ENCODE measurements at places on chromosomes 2 and 18.

DNA sequence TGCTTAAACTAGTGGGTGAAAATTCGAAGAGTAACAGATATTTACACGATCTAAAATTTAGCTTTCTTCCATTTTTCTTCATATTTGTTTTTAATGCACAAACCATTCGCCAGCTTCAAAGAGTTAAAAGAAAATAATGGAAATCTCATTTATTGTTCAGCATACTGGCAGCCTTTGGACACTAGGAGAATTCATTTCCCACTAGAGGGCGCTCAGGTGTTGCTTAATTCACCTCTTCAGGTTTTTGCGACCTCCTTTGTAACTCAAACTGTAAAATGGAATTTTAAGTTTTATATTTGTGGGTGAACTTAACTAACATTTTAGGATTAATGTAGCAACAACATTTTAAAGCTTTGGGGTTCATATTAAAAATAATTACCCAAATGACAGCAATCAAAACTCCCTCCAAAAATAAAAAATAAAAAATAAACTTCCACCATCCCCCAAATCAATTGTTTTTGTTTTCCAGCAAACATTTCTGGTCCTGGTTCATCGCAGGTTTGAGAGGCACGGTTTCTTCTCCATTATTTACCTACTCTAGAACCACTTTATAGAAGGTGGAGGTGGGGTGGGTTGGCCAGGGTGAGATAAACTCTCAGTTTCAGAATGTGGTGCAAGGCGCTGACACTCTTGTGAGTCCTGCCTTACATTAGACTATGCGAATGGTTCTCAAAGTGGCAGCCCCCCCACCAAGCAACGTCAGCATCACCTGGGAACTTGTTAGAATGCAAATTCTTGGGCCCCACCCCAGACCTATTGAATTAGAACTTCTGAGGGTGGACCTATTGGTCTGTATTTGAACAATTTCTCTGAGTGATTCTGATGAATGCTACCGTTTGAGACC, 24.7 kb upstream of the PNPT1 start:
- peak; percentile 85 for DNase-seq

- DNase-seq = no peak
These were observed 131.9 kb upstream of the ID2 start for GRCh38 chr2:8549942-8550341.

DNA sequence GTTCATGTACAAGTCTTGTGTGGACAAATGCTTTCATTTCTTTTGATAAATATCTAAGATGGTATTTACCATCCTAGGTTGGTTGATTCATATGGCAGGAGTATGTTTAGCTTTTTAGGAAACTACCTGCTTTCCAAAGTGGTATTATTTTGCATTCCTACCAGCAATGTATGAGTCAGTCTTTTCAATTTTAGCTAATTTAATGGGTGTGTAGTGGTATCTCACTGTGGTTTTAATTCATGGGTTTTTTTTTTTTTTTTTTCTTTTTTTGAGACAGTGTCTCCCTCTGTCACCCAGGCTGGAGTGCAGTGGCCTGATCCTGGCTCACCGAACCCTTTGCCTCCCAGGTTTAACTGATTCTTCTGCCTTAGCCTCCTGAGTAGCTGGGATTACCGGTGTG, 4.2 kb downstream of the ZNF512 start:
- DNase-seq = no peak

GRCh38 chr2:223076573-223076972, 24.6 kb downstream of the KCNE4 start:
- peak; percentile 52 for DNase-seq

DNA sequence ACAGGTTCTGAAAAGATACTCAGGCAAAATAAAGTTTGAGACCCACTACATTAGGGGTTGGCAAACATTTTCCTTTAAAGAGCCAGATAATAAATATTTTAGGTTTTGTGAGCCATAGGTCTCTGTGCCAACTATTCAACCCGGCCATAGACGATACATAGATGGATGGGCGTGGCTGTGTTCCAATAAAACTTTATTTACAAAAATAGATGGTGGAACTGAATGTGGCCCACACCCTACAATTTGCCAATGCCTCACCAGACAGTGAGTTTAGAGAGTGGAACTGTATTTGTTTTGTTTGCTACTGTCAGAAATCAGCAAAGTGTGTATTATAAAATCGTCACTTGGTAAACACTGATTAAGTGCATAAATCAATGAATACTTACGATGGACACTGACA, 78.0 kb downstream of the ACKR3 start:
- DNase-seq = no peak

GRCh38 chr2:206378835-206379234, 64.5 kb upstream of the ADAM23 start:
- no peak for DNase-seq

DNA sequence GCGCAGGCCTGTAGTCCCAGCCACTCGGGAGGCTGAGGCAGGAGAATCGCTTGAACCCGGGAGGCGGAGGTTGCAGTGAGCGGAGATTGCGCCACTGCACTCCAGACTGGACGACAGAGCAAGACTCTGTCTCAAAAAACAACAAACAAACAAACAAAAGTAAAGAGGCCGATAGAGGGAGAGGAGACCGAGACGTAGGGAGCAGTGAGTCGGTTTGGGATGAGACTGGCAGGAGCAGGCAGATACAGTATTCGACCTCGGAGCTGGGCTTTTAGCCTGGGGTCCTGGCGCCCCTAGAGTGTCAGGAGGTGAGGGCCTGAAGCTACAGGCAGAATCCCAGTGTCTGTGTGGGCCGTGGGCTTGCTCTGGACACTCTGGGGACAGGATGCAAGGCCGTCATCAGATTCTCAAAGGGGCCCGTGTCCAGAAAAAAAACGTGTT, 51.2 kb downstream of the SLC4A1AP start:
- DNase-seq = no peak

GRCh38 chr2:53442783-53443182, 324.8 kb upstream of the CHAC2 start:
- DNase-seq = no peak

DNA sequence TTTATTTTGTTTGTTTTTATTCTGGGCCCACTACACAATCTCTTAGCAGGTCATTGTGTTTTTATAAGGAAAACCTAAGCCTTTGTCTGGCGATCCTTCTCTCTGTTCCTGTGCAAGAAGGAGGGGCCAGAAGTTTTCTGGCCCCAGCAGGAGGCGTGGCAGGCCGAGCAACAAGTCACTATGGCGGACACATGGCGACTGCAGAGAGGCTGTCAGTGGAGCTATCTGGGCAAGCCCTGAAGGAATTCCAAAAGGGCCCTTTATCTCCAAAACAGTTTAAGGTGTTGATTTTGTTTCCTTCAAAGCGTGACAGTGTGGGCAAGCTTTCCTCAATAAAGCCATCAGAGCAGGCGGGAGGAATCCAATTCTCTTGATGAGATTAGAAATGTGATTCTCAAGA, 118.8 kb upstream of the CTAGE1 start:
- DNase-seq = no peak

DNA sequence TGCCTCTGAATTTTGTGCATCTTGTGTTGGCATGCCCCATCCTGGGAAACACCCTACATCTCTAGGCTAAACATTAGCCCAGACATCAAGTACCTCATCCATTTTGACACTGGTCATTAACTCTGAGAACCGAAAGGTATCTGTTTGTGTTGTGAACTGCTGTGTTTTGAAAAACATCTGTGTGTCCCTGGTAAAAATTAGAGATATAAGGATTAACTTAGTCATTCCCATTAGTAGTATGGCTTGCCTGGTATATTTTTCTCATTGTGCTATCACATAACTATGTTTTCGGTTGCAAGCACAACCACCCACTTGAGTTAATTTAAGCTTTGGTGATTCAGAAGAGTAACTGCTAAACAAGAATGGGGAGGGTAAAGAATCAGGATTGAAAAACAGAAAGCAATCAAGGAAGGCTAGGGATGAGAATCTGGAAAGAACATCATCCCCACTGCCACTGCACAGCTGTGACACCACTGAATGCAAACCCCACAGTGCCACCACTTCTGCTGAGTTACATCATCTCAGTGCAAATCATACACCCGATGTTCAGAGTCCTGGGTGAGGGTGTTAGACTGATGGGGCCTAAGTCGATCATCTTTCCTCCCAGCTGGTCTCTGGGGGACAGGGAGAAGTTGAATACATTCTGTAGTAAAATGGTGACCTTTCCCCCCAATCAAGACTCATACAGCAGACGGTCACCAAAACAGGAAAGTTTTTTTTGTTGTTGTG, 234.0 kb downstream of the EPHA4 start:
- no peak for DNase-seq

DNA sequence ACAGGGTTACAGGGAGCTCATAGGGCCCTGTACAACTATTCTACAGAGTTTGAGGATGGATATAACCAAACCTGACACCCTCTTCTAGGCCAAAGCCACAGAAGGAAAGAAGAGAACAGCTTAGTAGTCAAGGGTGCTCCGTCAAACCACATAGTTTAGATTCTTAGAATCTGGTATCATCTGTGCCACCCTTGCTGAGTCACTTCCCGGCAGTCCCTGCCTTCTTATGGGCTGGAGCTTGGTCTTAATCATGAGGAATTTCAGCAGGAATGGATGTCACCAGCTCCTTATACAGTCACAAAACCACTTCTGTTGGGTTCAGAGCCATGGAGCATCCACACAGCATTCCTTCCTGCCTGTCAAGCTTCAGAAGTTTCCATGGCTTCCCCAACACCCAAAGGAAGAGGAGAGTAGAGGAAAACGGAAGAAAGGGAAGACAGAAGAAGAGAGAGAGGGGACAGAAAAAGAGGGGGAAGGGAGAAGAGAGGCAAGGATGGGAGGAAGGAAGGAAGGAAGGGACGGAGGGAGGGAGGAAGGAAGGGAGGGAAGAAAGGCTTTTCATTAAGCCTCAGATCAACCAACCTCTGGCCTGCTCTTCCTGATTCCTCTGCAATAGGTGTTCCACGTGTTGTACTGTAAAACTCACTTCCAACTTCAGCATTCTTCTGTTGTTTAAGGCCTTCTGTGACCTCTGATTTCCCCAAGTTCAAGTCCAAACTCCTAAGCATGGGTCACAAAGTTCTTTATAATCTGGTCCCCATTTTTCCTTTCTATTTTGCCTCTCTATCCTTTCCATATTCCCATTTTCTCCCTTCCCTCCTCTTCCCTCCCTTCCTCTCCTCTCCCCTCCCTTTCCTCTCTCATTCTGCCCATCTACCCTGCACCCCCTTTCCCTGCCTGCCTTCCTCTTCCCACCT, 246.1 kb upstream of the TNP1 start:
- DNase-seq = peak; percentile 90

- no peak for DNase-seq
These were observed 3.5 kb downstream of the TEX261 start for GRCh38 chr2:70991142-70991541.

DNA sequence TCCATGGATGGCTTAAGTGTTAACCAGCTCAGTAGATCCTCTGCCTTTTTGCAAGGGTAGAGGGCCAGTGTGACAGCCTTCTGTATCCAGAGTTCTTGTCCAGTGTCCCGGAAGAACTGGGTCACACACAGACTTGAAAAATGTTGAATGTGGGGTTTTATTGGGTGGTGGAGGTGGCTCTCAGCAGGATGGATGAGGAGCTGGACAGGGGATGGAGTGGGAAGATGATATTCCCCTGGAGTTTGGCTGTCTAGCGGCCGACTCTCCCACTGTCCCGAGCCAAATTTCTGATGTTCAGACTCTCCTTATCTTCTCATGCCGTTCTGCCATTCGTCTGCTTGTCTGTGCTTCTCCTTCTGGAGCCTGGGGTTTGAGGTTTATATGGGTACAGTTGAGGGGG, 72.6 kb downstream of the MYO3B start:
- DNase-seq = no peak

DNA sequence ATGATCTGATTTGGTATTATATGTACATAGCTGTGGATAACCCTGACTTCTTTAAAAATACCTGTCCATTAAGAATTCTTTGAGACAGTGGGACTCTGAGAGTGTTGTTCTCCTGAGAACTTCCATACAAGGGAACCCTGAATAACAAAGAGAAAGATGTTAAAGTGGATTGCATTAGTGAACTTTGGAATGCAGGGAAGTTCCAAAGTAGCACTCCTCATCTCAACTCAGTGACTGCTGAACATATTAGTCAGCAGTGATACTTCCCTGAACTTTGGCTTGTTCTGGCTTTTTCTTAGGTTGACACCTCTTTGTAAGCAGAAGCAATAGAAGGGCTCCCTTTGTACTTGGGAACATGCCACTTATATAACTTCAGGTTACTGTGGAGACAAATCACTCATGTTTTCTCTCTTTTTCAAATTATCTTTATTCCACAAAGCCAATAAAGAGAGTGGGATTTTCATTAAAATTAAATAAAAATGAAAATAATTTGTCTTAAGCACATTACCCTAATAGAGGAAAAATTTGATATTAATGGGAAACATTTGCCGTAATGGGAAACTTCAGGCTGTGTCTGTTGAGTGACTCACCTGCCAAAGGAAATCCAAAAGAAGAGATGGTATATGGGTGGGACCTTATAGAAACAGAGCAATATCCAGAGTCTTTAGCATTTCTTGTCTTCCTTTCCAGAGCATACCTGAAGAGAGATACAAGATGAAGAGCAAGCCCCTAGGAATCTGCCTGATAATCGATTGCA, 33.3 kb downstream of the CFLAR start:
- peak; percentile 90 for DNase-seq

GRCh38 chr2:164314148-164314547, 307.1 kb downstream of the GRB14 start:
- peak; percentile 42 for DNase-seq

- DNase-seq = no peak
These were observed 225.2 kb downstream of the ZNF521 start for GRCh38 chr18:25126751-25127150.

- peak; percentile 86 for DNase-seq
These were observed at the start of gene PLCD4 for GRCh38 chr2:218607436-218608115. PLCD4 (plus strand) TSS chr2:218607899; CDS start chr2:218615740, 7,841 bp downstream.

- no peak for DNase-seq
These were observed 7.4 kb upstream of the MBP start for GRCh38 chr18:77140030-77140429.

DNA sequence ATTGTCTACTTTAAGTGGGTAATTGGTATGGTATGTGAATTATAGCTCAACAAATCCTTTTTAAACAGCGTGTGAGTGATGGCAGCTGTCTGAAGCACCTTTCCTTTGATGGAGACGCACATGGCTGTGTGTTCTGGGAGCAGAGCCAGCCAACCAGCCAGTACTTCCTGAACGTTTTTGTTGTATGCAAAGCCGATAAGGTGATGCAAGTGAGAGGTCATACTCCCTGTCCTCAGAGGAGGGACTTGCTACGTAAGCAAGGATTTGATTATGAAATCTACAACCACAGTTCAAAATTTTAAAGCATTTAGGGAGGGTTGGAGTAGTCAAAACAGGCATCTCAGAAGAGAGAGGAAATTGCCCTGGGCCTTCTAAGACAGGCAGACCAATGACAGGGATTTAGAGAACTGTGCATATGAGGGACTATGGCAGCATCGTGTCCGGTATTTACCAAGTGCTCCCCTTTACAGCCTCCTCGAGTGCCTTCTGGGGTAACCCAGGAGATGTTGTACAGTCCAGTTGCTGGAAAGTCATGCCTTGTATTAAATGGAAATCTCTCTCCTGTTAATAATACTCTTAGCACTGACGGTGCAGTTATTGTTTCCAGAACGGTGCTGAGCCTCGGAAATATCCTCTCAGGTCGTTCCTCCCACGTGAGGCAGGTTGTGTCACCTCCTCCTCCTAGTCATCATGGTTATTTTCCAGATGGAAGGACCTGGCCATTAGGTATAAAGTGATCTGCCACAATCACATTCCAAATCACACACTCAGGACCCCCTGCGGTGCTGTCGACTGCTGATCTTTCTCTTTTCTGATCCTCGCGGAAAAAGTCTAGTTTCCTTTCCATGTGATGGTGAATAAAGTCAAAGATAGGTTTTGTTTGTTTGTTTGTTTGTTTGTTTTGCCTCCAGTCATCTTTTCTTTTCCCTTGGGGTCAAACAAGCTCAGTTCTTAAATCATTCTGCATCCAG, 28.4 kb downstream of the ARHGEF4 start:
- DNase-seq = peak; percentile 96

- peak; percentile 90 for DNase-seq
These were observed at the start of gene ING5 for GRCh38 chr2:241701399-241702154. ING5 (plus strand) TSS chr2:241702039; CDS start chr2:241702066, 27 bp downstream.

- DNase-seq = peak; percentile 33
These were observed 79.3 kb downstream of the CLHC1 start for GRCh38 chr2:55152475-55153412.

Data from cardiac fibroblast (primary cell).